ENCODE measurements at places on chromosomes 2 and 18. TPM values are rescaled to one million over a fixed set of nuclear protein-coding genes. Genes with fewer than 3 reads are reported as not detected.

IL36B gene
- 1.5 TPM for polyA plus RNA-seq

CEBPZ gene
- 37.4 TPM for polyA plus RNA-seq

CCBE1 gene
- 0.34 TPM for polyA plus RNA-seq

AKAIN1 gene
- not detected for polyA plus RNA-seq

SPDYA gene
- polyA plus RNA-seq: 0.40 TPM

PARD3B gene
- polyA plus RNA-seq: 1.3 TPM

FN1 gene
- polyA plus RNA-seq: 154 TPM

Data from esophagus (tissue), 2 donors.